Fibroblast of lung (primary cell): ENCODE measurements at places on chromosomes 13 and 19. TPM values are rescaled to one million over a fixed set of nuclear protein-coding genes. Genes with fewer than 3 reads are reported as not detected.
A peak's percentile ranks its signal among the peaks of the same experiment; 100 is the strongest.

The HSD17B14 gene
- polyA plus RNA-seq = 2.7 and 4.5 TPM in 2 replicates

The CGB5 gene
- polyA plus RNA-seq = not detected in 2 replicates

The DCLK1 gene
- 0.56 and 2.9 TPM in 2 replicates for polyA plus RNA-seq

The SIAH3 gene
- polyA plus RNA-seq = not detected in 2 replicates

The KLK14 gene
- polyA plus RNA-seq = not detected in 2 replicates

The MBD3L2 gene
- polyA plus RNA-seq = not detected in 2 replicates

- no peak for DNase-seq
Observed at GRCh38 chr19:4337906-4338440, 654 bp downstream of the STAP2 start.

GRCh38 chr19:46448601-46449000, 19.9 kb upstream of the PNMA8C start:
- DNase-seq = no peak

DNA sequence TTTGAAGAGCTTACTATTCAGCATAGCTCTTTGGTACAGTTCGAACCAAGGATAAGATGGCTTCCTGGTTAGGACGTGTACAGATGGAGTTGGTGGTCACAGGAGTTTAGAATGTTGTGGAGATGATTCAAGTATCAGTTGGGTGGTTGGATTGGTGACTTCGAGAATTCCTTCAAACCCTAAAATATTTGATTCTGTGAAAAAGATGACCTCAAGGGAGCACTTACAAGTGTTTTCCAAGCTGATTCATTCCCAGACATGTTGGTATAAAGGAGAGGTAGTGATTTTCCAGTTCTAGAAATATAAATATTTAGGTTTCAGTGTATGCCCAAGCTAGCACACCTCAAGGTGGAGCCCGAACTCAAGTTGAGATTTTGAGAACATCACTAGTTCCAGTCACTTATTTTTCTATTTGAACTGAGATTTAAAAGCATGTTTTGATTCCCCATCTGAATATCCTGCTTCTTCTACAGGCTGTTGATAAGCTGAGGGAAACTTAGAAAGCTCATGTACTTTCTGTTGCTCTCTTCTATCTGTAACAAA, 306.1 kb downstream of the DCT start:
- DNase-seq = peak; percentile 93

DNA sequence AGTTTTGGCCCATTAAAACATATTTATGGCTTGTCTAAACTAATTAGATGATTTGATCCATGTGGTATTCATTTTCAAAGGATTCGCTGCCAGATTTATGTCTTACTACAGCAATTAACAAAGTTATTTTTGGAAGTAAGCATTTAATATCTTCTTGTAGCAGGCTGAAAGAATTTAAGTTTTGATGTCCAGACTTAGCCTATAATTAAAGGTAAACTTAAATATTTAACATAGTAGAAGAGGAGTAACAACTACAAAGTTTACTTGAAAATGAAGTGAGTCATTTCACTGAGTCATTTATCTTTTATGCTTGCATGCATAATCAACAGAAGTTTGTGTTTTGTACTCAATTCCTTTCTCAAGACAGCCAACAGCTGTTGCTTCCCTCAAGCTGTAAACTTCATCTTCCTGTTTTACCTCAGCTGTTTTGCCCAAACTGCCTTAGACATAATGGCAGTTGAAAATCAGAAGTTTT, 58.1 kb downstream of the EDNRB start:
- DNase-seq = peak; percentile 90

- no peak for DNase-seq
Observed at GRCh38 chr13:113121928-113122471, 599 bp upstream of the F10 start.

GRCh38 chr19:40403262-40403984, 9.8 kb downstream of the PRX start:
- peak; percentile 81 for DNase-seq
